Stromal cell of bone marrow (primary cell): ENCODE measurements at places on chromosomes 1 and 21.

- DNase-seq: no peak
Measured at GRCh38 chr1:26418865-26419349, 8.3 kb downstream of the LIN28A start.

DNA sequence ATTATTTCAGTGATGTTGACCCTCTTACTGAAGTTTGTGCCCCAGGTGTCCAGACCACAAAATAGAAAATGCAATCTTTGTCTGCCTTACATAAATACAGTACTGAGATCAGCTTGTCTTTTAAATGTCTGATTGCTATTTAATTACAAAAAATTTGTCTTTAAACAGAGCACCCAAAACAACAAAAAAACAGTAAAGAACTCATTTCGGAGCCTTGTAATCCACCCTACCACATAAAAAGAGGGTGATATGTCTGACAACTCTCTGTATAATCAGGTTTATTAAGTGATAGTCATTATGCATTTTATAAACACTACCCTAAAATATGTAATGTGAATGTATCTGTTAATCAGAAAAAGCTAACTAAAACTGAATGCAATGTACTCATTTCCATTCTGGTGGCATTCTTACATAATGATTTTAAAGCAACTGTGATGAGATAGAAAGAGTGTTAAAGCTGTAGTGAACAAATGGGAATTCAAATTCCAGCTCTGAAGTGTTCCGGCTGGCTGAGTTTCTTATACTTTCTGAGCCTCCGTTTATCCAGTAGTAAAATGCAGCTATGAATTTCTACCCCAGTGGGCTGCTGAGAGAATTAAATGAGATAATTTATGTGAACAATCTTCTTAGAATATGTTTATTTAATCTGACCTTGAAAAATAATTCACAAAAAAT lies 486.6 kb downstream of the USP25 start:
- DNase-seq: no peak

DNA sequence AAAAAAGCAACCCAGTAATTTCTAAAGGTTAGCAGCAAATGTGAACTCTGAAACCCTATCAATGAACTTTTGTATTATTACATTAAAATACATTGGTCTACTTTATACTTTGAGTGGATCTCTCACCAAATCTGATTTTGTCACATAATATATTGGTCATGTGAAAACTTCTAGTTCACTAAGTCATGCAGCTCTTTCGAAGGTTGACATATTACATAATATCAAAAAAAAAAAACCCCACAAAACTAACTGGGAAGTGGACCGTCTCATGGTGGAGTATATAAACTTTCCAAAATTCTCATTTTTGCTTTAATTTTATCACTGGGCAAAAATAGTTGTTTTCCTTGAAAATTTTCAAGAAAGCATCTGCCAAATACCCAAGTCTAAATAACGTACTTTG lies 50.4 kb downstream of the GATAD2B start:
- DNase-seq: no peak

- peak; percentile 32 for DNase-seq
Measured at GRCh38 chr1:8752921-8753713, 64.3 kb downstream of the RERE start.

- DNase-seq: no peak
Measured at GRCh38 chr1:201666102-201666501, 127.2 kb downstream of the NAV1 start.
